ENCODE measurements at places on chromosomes 1 and 21. TPM values are rescaled to one million over a fixed set of nuclear protein-coding genes. Genes with fewer than 3 reads are reported as not detected.

- peak; percentile 71 for DNase-seq
Observed at GRCh38 chr1:162206749-162207635, 137.5 kb downstream of the NOS1AP start.

DNA sequence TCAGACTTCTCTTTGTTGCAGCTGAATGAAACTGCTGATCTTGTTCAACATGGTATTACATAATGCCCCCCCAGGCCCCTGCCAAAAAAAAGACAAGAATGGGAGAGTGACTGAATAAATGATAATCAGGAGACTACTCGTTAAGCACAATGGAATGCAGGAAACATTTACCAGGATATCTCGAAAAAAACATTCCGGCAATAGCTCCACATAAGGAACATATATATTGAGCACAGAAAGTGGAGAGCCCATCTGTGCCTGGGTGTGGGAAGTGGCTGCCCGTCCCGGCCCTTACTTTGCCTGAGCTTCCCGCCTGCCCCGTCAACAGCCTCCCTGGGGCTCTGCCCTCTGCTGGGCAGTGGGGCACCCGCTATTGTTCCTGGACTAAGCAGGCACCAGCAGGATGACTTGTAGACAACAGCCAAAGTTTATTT lies 13.3 kb downstream of the TRIM11 start:
- peak; percentile 35 for DNase-seq

DNA sequence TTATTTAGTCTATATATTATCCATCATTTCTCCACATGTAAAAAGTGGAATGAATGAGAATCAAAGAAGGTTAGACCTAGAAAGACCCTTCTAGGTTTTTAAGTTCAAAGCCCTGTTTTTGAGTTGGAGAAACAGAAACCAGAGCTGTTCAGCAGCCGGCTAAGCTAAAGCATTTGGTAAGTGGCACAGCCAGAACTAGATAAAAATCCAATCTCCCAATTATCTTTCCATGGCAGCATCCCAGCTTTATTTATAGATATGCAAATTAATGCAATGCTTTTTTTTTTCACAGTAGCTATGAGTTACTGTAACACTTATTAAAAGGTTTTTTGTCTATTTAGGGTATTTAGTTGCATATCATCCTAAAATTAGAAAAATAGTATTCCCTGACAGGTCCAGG lies 85.1 kb downstream of the NIBAN1 start:
- no peak for DNase-seq

DNA sequence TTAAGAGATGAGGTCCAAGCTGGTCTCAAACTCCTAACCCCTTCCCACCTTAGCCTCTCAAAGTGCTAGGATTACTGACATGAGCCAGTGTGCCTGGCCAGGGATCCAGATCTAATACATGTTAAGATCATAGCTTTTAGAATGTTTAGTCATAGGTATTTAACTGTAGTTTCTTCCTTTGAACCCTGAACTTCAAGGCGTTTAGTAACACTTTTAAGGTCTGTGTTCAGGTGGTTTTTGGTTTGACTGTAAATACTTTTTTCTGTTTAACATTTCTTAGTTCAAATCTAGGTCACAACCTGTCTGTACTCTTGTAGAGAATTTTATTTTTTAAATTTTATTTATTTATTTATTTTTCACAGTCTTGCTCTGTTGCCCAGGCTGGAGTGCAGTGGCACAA lies 28.1 kb downstream of the RAP1A start:
- no peak for DNase-seq

DNA sequence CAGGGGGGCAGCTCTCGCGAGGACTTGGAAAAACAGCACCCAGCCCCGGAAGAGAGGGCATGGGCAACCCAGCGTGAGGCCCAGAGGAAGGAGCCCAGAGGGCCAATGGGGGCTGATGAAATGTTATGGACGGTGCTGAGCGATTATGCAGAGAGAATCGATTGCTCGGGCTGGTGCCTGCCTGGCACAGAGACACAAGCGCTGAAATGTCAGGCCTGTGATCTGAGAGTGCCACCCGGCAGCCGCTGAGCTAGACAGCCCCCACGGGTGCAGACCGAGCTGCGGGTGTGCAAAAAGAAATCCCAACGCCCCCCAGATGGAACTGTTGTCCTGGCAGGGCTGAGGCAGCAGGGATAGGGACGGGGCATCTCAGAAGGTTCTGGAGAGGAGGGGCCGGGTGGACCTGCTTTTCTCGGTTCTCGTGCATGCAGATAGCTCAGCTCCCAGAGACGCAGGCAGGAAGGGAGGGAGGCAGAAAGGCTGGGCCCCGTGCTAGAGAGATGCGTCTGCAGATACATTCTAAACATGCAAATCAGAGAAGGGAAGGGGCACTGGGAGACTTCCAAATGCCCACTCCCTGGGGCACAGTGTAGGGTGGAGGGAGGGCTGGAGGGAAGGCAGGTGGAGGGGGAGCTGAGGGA lies 41.5 kb downstream of the TAS1R2 start:
- DNase-seq, result no peak

DNA sequence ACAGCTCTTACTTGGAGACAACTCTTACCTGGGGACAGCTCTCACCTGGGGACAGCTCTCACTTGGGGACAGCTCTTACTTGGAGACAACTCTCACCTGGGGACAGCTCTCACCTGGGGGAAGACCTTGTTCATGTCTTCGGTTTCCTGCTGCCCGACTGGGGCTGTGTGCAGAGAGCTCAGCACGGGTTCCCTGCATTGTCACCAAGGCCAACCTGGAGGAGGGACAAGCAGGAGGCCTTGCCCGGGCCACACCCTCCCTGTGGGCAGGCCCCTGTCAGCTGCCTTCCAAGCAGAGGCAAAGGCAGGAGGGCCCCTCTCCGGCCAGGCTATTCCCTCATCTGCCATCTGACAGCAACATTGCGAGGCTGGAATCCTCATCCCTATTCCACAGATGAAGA lies at the start of gene LDLRAD1:
LDLRAD1 (minus strand) TSS at position 208 of the 400 bp plus-strand sequence; CDS start at position 134, 74 bp downstream.
- no peak for DNase-seq

- no peak for DNase-seq
Observed at GRCh38 chr1:159055181-159055641, 21.4 kb downstream of the AIM2 start.

DNA sequence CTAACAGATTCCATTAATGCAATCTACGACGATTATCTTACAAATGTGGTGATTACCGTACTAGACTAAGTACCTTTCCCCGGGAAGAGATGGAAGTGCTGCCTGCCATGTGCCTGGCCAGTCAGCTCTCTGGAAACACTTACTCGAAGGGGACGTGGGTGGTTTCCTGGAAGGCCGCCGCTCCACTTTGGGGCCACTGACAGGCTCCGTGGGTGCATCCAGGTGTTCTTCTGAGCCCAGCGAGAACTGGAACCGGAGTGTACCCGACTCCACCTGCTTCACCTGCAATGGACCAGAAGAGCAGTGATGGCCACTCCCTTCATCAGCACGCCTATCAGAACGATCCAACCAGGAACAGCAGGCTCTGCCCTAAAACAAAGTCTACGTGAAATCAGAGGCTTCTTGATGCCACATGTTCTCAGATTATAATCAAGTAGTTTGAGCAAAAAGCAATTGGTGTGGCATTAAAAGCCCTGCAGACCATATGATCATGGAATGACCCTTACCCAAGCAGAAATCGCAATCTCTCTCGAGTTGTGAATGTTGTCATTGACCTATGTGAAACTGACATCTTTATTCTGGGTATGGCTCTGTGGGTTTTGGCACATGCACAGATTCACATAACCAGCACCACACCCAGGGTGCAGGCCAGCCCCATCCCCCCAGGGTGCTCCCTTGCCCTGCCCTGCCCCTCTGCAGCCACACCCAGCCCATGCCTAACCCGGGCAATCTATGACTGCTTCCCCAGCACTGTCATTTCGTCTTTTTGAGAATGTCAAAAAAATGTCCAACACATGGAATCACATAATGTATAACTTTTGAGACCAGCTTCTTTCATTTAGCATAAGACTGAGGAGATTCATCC lies 64.5 kb downstream of the NPHP4 start:
- DNase-seq, result no peak

DNA sequence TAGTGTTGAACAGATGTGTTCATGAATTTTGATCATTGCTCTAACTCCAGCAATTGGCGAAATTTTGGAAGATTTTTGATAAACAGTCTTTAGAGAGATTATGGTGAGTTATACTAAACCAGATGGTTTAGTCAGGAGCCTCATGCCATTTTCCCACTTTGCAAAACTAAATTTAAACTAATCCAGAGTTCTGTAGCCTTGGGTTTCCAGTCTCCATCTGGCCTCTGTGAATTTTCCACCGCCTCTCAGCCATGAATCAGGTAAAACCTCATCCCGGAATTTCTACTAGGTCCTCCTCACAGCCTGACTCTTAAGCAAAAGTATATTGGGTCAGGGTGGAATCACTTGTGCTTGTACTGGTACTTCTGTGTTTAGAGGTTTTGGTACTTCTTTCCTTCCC lies 44.8 kb downstream of the CLEC20A start:
- no peak for DNase-seq

- no peak for DNase-seq
Observed at GRCh38 chr1:226610671-226611070, 62.1 kb downstream of the STUM start.

- DNase-seq, result peak; percentile 75
Observed at GRCh38 chr1:42957880-42958487, 684 bp downstream of the SLC2A1 start.

DNA sequence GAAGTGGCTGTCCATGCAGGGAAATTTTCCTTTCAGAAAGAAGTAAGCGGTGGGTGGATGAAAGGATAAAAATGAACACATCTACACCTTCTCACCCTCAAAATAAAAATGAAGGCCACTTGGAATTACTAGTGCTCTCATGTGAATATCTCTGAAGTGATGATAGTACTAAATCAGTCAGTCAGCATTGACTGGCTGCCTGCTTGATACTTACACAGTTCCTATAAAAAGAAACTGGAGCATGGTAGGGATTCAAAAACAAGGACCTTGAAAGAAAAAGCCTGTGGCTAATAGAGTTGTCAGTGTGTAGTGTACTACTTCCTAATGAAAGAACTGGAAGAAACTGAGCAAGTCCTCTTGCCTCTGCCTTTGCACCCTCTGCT lies 239.7 kb downstream of the HLX start:
- no peak for DNase-seq

GRCh38 chr21:35226968-35227744 lies 178.1 kb upstream of the RUNX1 start:
- no peak for DNase-seq

DNA sequence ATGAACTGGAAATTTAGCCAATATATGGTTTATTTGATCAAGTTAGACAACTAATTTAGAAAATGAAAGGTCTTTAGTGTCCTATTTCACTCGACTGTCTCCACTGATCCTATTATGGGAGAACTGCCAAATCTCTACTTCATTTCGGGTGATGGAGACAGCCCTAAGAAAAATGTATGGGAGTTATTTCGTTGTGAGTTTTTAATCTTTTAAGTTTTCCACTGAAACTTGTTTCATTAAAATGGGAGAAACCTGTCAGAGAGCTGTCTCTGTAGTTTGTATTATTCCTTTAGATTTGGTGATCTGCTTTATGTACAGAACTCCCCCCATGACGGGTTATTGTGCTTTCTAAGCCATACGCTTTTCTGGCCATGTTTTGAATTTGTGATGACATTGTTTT lies 899.7 kb downstream of the ADGRL2 start:
- no peak for DNase-seq

GRCh38 chr1:56817716-56818463 lies 1.3 kb downstream of the FYB2 start:
- no peak for DNase-seq

GRCh38 chr1:116258668-116259419 lies 114.2 kb upstream of the ATP1A1 start:
- no peak for DNase-seq

DNA sequence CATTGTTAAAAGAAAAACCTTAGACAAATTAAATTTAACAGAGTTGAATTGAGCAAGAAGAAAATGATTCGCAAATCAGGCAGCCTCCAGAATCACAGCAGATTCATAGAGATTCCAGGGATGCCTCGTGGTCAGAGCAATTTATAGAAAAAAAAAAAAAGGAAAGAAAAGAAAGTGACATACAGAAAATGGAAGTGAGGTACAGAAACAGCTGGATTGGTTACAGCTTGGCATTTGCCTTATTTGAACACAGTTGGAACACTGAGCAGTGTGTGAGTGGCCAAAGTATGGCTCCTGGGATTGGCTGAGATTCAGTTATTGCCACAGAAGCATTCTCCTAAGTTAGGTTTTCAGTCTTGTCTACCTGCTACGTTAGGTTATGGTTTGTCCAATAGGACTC lies 9.1 kb upstream of the C21orf91 start:
- DNase-seq, result peak; percentile 25

DNA sequence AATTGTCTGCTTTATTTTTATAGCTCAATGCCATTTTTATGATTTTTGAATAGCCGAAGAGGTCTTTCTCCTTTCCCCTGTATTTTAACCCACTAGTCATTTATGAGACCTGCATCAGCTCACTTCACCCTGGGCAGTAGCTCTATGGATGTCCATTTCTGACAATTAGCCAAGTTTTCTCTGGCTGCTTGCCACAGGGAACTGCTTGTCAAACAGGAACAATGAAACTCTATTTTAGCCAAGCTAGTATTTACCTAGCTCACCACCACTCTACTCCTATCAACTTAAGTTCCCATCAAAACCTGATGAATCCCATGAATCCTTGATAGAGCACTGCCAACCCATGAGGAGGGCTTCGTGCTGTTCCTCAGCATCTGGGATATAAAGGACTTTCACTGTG lies 406.7 kb downstream of the RWDD3 start:
- DNase-seq, result peak; percentile 16

DNA sequence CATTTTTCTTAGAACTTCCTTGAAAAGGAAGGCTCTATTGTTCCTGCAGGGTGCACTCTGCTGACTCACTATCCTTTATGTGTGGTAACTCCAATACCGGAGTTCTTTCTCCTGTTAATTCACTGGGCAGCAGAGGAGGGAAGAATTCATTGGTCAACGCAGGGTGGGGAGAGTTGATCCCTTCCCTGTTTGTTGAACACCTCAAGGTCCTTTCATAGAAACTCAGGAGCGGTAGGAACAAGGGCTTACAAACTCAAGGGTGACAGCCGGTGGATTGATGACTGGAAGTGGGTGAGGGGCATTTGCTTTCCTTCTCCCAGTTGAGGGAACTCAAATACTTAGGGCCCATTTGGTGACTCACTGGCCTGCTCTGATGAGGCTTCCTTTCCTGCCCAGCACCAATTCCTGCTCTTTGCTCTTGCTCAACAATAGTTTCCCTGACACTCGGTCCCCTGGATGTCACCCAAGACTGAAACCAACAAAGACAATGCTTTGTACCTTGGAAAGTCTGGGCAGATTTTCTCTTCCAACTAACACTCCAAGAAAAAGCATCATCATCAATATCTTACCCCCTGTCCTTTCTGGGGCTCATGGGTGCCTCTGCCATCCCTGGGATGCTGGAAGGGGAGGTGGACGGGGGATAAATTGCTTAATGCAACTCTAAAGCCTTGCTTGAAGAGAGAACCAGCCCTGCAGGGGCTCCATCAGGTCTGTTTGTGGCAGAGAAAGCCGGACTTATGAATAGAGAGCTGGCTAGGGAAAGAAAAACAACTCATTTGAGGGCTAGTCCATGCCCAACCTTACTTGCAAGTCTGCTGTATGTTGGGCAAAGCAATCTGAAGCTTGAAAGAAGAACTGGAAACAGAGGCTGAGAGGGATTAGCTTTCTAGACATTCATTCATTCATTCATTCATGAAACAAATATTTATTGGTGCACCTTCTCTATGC lies 9.3 kb downstream of the SLC26A9 start:
- DNase-seq, result peak; percentile 94

GRCh38 chr21:45295576-45296365 lies 8.1 kb upstream of the POFUT2 start:
- DNase-seq, result peak; percentile 93

Gene MRPS15
- total RNA-seq, result 132 TPM

Gene E2F2
- total RNA-seq, result 2.8 TPM

Gene MAB21L3
- total RNA-seq, result 0.10 TPM

Gene HAX1
- total RNA-seq, result 123 TPM

Gene CNST
- total RNA-seq, result 14.7 TPM

Gene MACF1
- 113 TPM for total RNA-seq

Gene ID3
- 1,078 TPM for total RNA-seq

Gene ANKRD35
- total RNA-seq, result 0.12 TPM

All from M059J (cell line).